ENCODE measurements at places on chromosomes 4 and X. TPM values are rescaled to one million over a fixed set of nuclear protein-coding genes. Genes with fewer than 3 reads are reported as not detected.

Gene SMIM10L2A
- 0.35 TPM for total RNA-seq

Gene HSFX1
- total RNA-seq, result 0.23 TPM

Gene GPR173
- 4.2 TPM for total RNA-seq

Gene TSPAN7
- not detected for total RNA-seq

Gene TCEANC
- total RNA-seq, result 1.8 TPM

Gene CYLC1
- total RNA-seq, result not detected

Gene TFDP3
- not detected for total RNA-seq

Gene MAGEB2
- total RNA-seq, result not detected

Gene FOXR2
- not detected for total RNA-seq

Gene ERAS
- total RNA-seq, result not detected

Gene RASSF6
- not detected for total RNA-seq

Gene GRID2
- not detected for total RNA-seq

Gene PGAM4
- not detected for total RNA-seq

Gene CENPVL2
- total RNA-seq, result not detected

Gene SSX1
- total RNA-seq, result not detected

Gene GUCY1A1
- 0.08 TPM for total RNA-seq

Gene MAMLD1
- 0.45 TPM for total RNA-seq

Gene MTNR1A
- total RNA-seq, result not detected

Gene TMEM35A
- total RNA-seq, result 13.2 TPM

Gene CT45A3
- not detected for total RNA-seq

Gene CLDN34
- total RNA-seq, result not detected

Gene HPSE
- 0.59 TPM for total RNA-seq

Gene FHL1
- 66.1 TPM for total RNA-seq

Gene STATH
- total RNA-seq, result not detected

Gene TMPRSS11E
- not detected for total RNA-seq

Gene CSAG1
- total RNA-seq, result not detected
